Mesendoderm (in vitro differentiated cells): ENCODE measurements at places on chromosomes 11 and 22.
A peak's percentile ranks its signal among the peaks of the same experiment; 100 is the strongest.

- no peaks in the 10 kb centered on the region for H3K27me3 ChIP-seq
- peak; percentile 67 for DNase-seq
- H3K4me3 ChIP-seq = no peak overlapping the region
- no peaks in the 10 kb centered on the region for H3K36me3 ChIP-seq
These were observed 45.2 kb downstream of the CELF1 start for GRCh38 chr11:47507563-47508239.

- H3K4me1 ChIP-seq = no peaks in the 10 kb centered on the region
- no peak for DNase-seq
- H3K36me3 ChIP-seq = no peaks in the 10 kb centered on the region
- no peak overlapping the region for H3K27ac ChIP-seq
- no peak overlapping the region for H3K4me3 ChIP-seq
These were observed 90.0 kb downstream of the GRIK4 start for GRCh38 chr11:120601536-120601935.

- no peaks in the 10 kb centered on the region for H3K36me3 ChIP-seq
- no peak for DNase-seq
- H3K4me3 ChIP-seq = peak overlapping the region; percentile 75
- H3K27me3 ChIP-seq = no peaks in the 10 kb centered on the region
- no peak overlapping the region for H3K27ac ChIP-seq
- no peaks in the 10 kb centered on the region for H3K4me1 ChIP-seq
These were observed 539 bp downstream of the SIRT3 start for GRCh38 chr11:235609-235996.

DNA sequence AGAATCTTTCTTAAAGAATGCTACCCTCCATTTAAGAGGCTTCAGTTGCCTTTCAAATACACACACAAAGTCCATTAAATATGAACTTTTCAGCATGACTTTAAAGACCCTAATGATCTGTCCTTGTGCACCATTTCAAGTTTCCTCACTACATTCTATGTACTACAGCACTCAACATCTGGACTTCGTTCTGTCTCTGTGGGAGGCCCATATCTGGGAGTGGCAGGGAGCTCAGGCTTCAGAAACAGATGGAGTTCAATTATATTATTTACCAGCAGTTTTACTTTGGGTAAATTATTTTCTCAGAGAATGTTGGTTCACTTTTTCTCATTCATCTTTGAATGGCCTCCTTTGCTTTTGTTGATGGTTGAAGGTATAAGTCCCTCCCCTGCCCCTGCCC lies 67.4 kb downstream of the ANO3 start:
- H3K27me3 ChIP-seq = no peaks in the 10 kb centered on the region
- H3K4me3 ChIP-seq = no peak overlapping the region
- no peak overlapping the region for H3K27ac ChIP-seq
- DNase-seq = no peak

- H3K36me3 ChIP-seq = peaks cover 2% of the 10 kb centered on the region
- H3K27me3 ChIP-seq = no peaks in the 10 kb centered on the region
- DNase-seq = peak; percentile 34
- H3K4me1 ChIP-seq = peaks cover 18% of the 10 kb centered on the region
These were observed 6.0 kb downstream of the TRAPPC4 start for GRCh38 chr11:119024430-119025098.

DNA sequence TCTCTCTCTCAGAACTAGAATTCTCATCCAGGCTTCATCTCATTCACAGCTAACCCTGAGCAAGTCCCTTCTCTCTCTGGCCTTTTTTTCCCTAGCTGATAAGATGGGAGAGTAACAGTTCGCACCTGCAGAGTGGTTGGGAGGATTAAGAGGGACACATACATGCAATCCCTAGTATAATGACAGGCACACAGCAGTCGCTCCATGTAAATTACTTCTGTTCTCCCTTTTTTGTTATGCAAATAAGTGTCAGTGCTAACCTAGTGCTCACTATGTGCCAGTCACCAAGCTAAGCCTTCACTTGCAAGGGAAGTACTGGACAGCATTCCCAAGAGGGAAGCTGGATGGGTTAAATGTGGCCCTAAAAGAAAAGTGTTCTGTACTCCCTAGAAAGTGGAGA lies 63.4 kb downstream of the TENM4 start:
- no peak overlapping the region for H3K4me3 ChIP-seq
- no peaks in the 10 kb centered on the region for H3K27me3 ChIP-seq
- H3K36me3 ChIP-seq = no peaks in the 10 kb centered on the region
- no peak for DNase-seq
- peaks cover 23% of the 10 kb centered on the region for H3K4me1 ChIP-seq

- H3K27me3 ChIP-seq = no peaks in the 10 kb centered on the region
- H3K36me3 ChIP-seq = no peaks in the 10 kb centered on the region
- H3K4me3 ChIP-seq = no peak overlapping the region
- peaks cover 9% of the 10 kb centered on the region for H3K4me1 ChIP-seq
- peak; percentile 47 for DNase-seq
- H3K27ac ChIP-seq = no peak overlapping the region
These were observed 12.5 kb upstream of the SMIM35 start for GRCh38 chr11:118098996-118099837.

DNA sequence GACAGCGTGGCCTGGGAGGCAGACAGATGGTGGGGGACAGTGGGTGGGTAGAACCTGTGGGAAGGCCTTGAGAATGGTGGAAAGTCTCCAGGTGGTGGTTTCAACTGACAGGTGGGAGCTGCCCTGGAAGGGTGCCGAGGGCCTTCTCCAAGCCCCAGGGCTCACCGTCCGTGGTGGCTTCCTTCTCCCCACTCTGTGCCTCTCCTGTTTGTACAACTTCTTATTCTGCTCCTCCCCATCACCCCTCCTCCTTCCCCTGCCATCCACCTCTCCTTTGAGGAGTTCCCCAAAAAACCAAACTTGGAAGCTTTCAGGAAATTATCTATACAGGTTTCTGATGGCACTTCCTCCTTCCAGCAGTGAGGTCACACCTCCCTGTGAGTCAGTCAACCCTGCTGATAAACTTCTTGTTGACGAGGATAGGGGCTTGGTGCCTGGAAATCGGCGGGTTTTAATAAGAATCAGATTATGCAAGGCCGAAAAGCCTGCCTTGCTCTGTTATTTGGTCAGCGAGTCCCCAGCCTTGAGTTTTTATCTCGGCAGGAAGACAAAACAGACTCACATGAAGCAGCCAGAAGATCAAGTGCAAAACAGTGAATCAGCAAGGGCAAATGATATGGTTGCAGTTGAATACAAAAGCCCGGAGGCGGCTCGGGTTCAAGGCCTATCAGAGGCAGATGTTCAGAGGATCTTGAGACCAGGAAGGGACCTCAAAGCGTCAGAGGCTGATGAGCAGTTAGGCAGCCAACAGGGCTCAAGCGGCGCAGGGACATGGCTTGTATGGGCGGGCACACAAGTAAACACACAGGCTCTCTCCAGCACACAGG lies 9.5 kb upstream of the ST3GAL4 start:
- H3K4me3 ChIP-seq = no peak overlapping the region
- DNase-seq = peak; percentile 91
- H3K27ac ChIP-seq = peak overlapping the region; percentile 49
- peaks cover 29% of the 10 kb centered on the region for H3K4me1 ChIP-seq
- H3K36me3 ChIP-seq = peaks cover 2% of the 10 kb centered on the region

DNA sequence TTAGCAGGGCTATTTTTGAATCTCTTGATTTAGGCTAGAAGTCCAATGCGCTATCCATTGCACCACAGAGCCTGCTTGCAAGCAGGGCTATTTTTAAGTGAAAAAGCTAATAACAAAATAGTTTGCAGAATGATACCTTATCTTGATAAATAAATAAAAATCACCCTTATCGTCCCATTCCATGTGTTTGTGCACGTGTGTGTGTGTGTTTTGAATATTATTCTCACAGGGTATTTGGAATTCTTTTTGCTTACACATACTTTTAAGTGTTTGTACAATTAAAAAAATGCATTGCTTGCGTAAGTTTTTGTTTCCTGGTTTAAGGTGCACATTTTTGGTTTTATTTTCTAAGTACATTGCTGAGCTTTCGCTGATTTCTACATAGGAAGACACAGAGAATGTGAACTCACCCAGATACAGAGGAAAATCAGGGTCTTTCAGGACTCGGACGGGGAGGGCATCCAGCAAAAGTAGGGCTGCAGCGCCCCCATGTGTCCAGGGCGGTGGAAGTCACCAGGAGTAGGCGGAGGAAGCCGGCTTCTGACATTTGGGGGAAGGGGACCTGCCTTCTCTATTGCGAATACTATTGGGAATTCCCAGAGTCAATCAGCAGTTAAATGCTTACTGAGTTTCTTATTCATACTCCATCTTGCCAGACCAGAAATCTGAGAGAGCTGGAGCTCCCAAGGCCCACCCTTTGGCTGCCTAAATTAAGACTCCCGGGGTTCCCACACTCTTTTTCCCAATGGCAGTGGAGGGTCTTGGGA lies 27.3 kb downstream of the SLC1A2 start:
- no peak overlapping the region for H3K4me3 ChIP-seq
- H3K27ac ChIP-seq = no peak overlapping the region
- H3K36me3 ChIP-seq = no peaks in the 10 kb centered on the region
- H3K4me1 ChIP-seq = no peaks in the 10 kb centered on the region
- DNase-seq = peak; percentile 81
- no peaks in the 10 kb centered on the region for H3K27me3 ChIP-seq

DNA sequence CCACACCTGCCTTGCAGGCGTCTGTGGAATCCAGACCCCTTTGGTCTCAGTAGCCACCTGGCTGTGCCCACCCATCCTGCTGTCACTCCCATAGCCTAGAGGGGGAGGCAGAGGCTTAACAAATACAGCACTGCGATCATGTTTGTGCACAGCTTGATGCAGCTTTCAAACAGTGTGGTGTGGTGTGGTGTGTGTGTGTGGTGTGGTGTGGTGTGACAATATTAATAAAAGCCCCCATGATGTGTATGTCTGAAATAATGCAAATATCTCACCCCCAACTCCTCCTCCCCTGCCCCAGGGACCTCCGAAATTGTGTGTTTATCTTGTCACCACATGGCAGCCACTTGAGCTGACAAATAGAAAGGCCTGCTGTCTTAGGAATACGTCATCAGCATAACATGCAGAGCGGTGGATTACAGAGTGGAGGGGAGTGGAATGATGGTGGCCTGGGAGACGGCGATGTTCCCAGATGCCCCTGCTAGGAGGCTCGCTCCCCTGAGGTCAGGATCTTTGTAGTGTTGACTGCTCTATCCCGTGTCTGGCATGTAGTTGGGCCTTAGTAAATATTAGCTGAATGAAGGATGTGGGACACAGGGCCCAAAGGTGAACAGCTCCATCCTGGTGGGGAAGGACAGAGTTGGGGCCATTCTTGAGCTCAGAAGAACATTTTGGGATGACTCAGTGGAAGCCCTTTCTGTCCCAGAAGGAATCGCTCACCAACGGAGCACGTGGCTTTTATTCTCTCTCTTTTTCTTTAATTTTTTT lies 2.8 kb downstream of the PDXP start:
- H3K4me1 ChIP-seq = peaks cover 4% of the 10 kb centered on the region
- H3K27me3 ChIP-seq = no peaks in the 10 kb centered on the region
- DNase-seq = peak; percentile 72
- no peak overlapping the region for H3K4me3 ChIP-seq

DNA sequence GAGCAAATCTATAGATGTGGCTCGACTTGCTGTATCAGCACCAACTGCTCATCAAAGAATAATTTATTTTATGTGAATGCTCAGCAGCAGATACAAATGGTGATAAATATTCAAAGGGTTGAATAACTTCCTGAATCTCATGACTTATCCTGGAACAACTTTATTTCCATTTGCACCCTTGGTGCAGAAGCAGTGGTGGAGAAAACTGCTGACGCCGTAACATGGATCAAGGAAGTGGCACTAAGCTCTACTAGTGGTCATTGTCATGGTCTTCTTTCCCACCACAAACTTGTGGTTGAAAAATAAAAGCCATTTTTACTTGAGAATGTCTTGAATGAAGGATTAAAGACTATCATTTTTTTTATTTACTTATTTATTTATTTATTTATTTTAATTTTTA lies 14.6 kb downstream of the MARK2 start:
- H3K4me1 ChIP-seq = no peaks in the 10 kb centered on the region
- H3K36me3 ChIP-seq = no peaks in the 10 kb centered on the region
- no peak overlapping the region for H3K27ac ChIP-seq
- DNase-seq = no peak

DNA sequence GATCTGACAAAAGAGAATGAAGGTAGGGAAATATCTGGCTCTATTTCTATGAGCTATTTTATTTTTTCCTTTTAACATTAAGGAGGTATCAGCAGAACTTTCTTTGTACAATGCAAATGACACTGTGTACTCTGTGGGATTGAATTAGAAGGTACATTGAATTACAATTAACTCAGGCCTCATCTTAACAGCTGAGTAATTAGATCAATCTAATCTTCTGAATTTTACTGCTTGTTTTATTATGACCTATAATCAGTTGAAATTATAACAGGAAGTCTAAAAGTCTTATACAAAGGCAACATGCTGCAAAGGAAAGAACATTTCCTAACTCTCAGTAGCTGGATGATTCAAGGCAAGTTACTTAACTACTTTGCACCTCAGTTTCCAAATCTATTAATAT lies 69.8 kb downstream of the RELT start:
- no peak overlapping the region for H3K4me3 ChIP-seq
- H3K36me3 ChIP-seq = no peaks in the 10 kb centered on the region
- H3K4me1 ChIP-seq = no peaks in the 10 kb centered on the region
- no peak overlapping the region for H3K27ac ChIP-seq
- no peak for DNase-seq
- H3K27me3 ChIP-seq = no peaks in the 10 kb centered on the region

- H3K27me3 ChIP-seq = peaks cover 67% of the 10 kb centered on the region
- no peak for DNase-seq
- no peak overlapping the region for H3K4me3 ChIP-seq
- peaks cover 2% of the 10 kb centered on the region for H3K4me1 ChIP-seq
- H3K27ac ChIP-seq = no peak overlapping the region
These were observed 638 bp downstream of the NRGN start for GRCh38 chr11:124740277-124740882.

- DNase-seq = peak; percentile 68
- H3K27me3 ChIP-seq = peaks cover 5% of the 10 kb centered on the region
- no peaks in the 10 kb centered on the region for H3K36me3 ChIP-seq
- peaks cover 2% of the 10 kb centered on the region for H3K4me1 ChIP-seq
- no peak overlapping the region for H3K4me3 ChIP-seq
These were observed 428 bp downstream of the CDKN1C start for GRCh38 chr11:2885017-2885677.

GRCh38 chr11:2482745-2483144 lies 37.9 kb downstream of the KCNQ1 start:
- DNase-seq = no peak
- H3K27me3 ChIP-seq = no peaks in the 10 kb centered on the region
- no peak overlapping the region for H3K27ac ChIP-seq
- no peaks in the 10 kb centered on the region for H3K36me3 ChIP-seq
- no peak overlapping the region for H3K4me3 ChIP-seq

DNA sequence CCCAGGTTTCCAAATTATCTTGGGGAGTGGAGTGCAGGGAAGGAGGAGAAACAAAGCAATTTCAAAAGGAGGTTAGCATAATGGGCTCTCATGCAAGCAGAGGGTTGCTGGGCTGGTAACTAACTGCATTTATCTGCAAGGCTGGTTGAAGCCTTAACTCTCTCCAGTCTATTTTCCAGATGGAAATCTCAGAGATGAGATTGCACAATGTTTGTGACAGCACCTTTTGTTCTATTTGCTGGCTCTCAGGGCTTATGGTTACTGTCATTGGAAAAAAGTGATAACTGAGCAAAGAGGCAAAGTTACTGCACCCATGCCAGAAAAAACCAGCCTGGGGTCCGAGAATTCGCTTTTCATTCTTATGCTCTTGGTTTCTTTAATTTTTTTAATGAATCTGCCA lies 33.2 kb downstream of the ABCC8 start:
- no peak overlapping the region for H3K4me3 ChIP-seq
- no peaks in the 10 kb centered on the region for H3K27me3 ChIP-seq
- no peak for DNase-seq
